ENCODE measurements at places on chromosomes 3 and 15. TPM values are rescaled to one million over a fixed set of nuclear protein-coding genes. Genes with fewer than 3 reads are reported as not detected.

Gene SNURF
- total RNA-seq = 14.7 TPM

Gene ADCY5
- total RNA-seq = under 0.01 TPM

Gene BDH1
- 1.4 TPM for total RNA-seq

Gene RBMS3
- total RNA-seq = 81.2 TPM

Gene SHF
- total RNA-seq = 3.1 TPM

Gene GABRA5
- 0.28 TPM for total RNA-seq

Gene RAB7A
- total RNA-seq = 46.2 TPM

Gene FETUB
- total RNA-seq = not detected

Gene ANKRD63
- not detected for total RNA-seq
